ENCODE measurements at places on chromosomes 5 and 9.

- no peak for DNase-seq
Observed at GRCh38 chr9:36928670-36929349, 105.3 kb downstream of the PAX5 start.

DNA sequence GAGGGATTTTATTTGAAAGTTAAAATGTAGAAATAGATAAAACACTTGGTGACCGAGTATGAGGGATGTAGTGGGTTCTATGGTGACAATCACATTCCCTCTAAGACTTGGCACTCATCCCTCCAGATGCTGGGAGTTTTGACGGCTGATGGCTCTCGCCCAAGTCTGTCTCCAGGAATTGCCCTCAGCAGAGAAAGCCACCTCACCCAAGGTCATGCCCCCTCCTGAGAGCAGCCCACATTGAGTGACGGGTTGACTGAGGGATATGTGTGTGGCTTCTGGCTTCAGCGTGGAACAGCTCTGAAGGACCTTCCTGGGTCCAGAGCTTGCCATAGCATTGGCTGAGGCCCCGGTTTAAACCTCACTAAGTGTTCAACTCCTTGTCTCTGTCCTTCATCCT, 19.4 kb downstream of the CAVIN4 start:
- DNase-seq: no peak

DNA sequence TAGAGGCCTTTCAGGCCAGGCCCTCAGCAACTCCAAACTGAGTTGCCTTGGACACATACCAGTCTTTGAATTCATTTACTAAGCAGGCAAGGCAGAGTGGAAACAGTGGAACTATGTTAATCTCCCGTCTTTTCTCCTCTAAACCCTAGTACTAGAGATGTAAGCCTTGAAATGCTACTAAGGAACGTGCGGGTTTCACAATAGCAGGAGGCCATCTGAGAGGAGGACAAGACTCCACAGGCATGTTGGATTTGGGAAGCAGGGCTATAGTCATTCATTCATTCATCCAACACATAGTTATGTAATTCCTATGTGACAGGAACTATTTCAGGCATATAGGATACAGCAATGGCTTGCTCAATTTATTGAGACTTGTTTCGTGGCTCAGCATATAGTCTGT, 3.3 kb upstream of the OCLN start:
- DNase-seq: no peak

GRCh38 chr5:73380710-73381589, 67.6 kb downstream of the FOXD1 start:
- peak; percentile 40 for DNase-seq

GRCh38 chr9:133285252-133285775, 10.3 kb upstream of the ABO start:
- DNase-seq: no peak

- DNase-seq: peak; percentile 73
Observed at GRCh38 chr9:111839987-111840386, 45.2 kb upstream of the SHOC1 start.

DNA sequence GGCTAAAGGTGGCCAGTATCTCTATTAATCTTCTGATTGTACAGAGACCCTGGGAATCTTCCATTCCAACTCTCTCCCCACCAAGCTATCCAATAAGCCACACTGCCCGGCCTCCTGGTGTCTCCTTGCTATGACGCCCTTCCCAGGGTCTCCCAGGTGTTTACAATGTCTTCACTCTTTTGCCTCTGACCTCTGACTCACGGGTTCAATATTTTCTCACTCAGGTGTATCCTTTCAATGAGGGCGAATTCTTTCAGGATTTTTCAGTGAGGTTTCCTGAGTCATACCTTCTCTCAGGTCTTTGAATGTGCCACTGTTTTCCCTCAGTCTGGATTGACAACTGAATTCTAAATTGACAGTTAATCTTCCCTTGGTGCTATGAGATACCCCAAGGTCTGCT, 53.7 kb upstream of the IRX4 start:
- DNase-seq: no peak

DNA sequence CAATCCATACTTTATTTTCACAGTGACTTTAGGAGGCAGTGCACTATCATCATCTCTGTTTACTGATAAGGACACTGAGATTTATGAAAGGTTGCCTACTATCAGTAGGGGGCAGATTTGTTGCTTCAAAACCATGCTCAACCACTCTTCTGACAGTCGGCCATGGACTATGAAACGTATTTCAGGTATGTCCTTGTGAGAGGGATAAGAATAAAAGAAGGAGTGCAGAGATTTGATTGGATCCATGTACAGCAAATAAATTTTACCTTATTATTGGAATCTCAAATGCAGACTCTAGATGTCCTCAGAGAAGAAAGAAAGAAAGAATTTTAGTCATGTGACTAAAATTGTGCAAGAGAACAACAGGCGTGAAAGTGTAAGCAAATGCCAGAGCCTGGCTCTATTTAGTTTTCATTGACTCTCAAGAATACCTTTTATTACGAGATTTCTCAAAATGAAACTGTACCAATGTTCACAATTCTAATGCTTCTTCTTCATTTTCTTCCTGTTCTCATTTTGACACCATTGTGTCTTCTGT, 296.6 kb upstream of the RASA1 start:
- DNase-seq: peak; percentile 39

DNA sequence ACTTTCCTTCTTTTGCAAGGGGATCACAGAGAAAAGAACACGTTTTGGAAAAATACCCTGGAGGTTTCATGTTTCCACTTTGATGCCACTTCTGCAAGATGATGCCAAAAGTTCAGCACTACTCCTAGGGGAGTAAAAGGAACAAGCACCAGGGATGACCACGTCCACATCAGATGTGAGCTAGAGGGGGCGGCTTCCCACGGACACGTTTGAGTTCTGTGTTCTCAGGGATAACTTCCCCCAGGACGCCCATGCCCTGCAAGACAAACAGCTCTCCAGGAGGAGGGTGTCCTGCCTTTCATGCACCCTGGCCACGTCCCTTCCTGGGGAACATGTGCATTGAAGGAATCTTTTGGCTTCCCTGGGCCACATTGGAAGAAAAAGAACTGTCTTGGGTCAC, 66.6 kb upstream of the TRIO start:
- peak; percentile 24 for DNase-seq

DNA sequence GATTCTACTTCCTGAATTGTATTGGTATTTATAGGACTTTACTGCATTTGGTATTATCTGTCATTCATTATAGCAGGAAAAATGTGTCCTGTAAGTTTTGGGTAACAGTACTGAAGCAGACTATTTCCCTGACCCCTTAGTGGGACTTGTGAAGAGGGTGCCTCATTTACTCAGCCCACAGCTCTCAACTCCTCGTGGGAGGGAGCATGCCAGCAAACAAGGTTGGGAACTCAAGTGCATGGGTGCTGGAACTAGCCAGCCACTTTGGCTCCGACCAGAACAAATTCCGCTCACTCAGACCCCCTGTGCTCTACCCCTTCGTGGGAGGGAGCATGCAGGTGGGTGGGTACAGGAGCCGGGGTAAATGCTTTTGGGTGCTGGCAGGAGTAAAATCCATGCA, 1773.5 kb upstream of the WWC1 start:
- DNase-seq: no peak

DNA sequence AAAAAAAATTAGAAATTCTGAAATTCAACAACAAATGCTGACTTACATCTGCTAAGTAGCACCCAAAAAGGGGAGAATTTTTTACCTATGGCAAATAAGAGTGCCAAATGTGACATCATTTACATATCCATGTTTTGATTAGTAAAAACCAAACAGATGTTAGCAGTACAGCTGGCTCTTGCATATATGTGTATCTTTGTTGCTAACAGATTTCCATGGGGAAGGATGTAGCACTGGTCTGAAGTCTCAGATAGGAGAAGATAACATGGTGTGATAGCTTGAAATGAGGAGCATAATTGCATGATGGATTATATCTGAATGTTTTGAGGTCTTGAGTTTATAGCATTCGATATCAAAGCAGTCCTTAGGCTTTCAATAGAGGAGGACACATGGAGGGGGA, 17.5 kb downstream of the PIK3R1 start:
- no peak for DNase-seq

DNA sequence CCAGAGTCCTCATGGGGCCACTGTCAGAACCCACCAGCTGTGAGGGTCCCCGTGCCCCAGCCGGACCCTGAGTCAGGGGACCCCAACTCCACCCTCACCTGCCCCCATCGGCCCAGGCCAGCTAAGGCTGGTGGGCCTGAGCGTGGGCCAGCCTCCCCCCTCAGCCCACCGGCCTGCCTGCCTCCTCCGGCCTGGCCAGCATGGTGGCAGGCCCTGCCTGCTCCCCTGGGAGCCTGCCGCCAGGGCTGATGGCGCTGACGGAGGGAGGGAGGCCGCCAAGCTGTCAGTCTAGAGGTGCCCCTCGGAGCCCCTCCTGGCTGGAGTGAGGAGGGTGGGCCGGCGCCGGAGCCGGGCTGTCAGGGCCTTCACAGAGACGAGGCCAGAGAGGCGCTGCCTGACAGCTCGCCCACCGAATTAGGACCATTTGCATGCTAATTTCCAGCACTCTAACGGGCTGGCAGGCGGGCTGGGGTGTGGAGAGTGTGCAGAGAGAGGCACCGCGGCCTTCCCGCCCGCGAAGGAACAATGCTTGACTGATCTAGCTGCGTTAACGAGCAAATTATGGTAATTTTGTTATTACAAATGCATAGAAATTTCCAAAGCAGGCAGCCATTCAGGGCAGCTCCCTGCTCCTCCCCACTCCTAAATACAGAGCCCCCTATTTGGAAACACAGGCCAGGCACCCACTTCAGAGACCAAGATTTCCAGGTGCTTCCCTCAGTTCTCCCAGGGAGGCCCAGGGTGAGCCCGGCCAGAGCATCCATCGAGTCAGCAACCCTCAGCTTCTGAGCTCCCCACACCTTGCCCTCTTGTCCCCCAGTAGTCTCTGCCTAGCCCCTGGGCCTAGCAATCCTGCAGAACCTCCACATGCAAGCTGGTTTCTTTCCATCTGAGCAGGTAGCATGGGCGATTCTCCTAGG, 169.3 kb downstream of the PAX5 start:
- DNase-seq: no peak

- peak; percentile 78 for DNase-seq
Observed at GRCh38 chr5:133818869-133819600, 149.4 kb downstream of the C5orf15 start.

DNA sequence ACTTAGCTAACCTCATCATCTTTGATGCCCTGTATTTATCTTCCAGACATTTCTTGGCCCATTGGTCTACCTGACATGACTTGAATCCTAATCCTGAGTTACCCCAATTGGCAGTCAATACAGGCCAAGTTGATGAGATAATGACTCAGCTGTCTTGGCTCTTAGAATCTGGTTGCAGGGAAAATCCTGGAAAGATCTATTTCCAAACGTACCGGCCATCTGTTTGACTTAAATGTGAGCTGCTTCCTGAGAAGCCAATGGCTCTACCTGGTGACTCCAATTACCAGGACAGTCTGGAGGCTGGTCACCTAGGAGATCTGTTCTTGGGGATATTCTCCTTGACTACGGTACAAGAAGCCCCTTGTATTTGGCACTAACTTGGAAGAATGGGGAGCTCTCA, 475.2 kb upstream of the BRINP1 start:
- no peak for DNase-seq

DNA sequence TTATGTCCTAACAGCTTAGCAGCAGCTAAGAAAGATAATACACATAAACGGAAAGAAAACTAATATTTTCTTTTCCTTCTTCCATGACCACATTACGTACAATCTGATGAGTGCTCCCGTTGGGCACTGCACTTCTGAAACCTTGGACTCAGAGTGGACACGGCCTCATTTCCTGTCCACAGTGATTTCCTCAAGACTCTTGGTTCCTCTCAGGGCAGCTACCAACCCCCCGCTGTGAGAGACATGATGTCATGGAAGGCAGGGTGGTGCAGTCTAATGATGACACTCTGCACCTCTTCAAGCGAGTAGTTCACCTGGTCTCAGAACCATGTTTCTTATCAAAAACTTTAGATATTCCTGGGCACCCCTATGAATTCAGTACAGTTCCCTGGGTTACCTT, 68.7 kb upstream of the CTSL start:
- peak; percentile 48 for DNase-seq

GRCh38 chr5:151741678-151742423, 16.6 kb downstream of the ATOX1 start:
- DNase-seq: no peak

DNA sequence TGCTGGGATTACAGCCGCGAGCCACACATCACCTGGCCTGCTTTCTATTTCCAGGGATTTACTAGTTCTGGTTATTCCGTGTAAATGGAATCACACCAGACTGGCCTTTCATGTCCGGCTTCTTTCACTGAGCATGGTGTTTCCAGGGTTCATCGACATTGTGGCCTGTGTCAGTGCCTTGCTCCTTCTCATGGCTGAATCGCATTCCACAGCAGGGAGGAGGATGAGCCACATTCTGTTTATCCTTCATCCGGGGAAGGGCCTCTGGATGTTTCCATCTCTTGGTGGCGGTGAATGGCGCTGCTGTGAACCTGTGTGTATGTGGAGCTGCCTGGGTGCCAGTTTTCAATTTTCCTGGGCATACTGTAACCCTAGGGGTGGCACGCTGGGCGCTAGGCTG, 58.7 kb upstream of the RNU6ATAC start:
- no peak for DNase-seq

DNA sequence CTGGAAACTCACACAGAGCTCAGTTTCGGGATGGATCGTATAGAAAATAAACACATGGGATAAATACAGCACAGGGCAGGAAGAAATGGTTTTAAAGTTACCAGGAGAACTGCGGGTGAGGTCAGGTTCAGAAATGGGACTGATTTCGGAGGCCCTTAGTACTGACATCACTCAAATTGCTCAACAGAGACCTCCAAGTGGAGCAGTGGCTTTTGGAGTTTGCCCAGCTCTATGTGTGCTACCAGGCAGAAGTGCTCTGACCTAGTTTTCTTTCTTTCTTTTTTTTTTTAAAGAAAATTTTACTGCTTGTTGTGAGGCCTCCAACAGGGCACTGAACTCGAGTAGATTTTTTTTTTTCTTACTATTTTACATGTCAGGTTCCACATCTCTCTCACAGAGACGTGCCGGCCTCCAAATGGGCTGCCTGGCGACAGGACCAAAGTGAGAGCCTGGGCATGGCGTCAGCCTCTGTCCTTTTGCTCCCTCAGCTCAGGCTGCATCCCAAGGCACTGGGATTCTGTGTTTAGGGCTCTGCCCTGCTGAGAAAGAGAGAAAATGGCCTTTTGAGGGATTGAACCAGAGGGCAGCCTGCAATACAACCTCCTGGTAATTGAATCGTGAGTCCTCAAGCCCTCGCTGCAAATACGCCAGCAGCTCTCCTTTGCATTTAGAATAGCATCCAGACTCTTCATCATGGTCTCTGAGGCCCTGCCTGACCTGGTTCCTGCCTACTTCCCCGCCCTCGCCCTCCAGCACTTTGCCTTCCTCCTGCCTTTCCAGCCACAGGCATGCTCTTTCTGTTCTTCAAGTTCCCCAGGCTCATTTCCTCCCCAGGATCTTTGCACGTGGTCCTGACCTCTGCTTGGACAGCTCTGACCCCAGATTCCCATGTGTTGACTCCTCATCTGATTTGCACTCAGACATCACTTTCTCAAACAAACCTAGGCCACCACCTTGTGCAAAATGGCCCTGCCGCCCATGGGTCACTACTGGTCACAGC, 173.5 kb downstream of the FGF1 start:
- no peak for DNase-seq
